ENCODE measurements at places on chromosomes 5 and 9.

GRCh38 chr5:93587597-93588351 is 4.8 kb downstream of the NR2F1 start:
- DNase-seq, result no peak

GRCh38 chr9:90927496-90927895 is 125.9 kb downstream of the SYK start:
- DNase-seq, result no peak

GRCh38 chr9:7665874-7666273 is 133.7 kb downstream of the DMAC1 start:
- DNase-seq, result no peak

DNA sequence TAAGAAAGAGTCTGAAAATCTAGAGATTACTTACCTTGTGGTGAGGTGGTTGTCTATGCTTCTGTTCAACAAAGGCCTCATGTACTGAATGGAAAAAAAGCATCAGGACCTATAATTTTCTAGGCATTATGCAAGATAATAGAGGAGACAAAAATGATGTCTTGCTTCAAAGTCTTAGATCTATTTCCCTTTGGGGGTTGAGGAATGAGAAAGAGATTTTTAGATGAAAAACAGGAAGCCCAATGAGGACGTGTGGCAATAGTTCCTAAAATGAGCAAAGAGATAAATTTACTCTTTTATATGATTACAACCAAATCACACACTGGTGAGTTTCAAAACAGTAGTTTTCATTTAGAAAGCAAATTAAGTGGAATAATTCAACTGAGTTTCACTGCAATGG is 99.5 kb downstream of the GHR start:
- DNase-seq, result no peak

DNA sequence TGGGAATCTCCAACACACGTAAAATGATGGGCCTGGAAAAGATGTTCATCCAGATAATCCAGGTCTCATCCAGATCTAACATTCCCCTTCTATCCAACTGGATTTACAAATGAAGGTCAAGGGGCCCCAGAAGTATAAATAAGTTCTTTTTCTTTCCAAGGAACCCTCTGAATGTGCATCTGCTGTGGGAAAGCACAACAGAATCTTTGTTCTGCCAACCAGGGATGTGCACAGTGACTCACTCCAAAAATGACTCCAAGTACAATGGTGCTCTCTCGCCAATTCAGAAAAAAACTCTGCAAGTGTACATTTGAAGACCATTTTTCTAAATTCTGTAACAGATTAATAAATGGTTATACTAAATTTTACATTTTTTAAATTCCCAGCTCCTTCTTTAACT is 12.4 kb downstream of the RAPGEF6 start:
- no peak for DNase-seq

DNA sequence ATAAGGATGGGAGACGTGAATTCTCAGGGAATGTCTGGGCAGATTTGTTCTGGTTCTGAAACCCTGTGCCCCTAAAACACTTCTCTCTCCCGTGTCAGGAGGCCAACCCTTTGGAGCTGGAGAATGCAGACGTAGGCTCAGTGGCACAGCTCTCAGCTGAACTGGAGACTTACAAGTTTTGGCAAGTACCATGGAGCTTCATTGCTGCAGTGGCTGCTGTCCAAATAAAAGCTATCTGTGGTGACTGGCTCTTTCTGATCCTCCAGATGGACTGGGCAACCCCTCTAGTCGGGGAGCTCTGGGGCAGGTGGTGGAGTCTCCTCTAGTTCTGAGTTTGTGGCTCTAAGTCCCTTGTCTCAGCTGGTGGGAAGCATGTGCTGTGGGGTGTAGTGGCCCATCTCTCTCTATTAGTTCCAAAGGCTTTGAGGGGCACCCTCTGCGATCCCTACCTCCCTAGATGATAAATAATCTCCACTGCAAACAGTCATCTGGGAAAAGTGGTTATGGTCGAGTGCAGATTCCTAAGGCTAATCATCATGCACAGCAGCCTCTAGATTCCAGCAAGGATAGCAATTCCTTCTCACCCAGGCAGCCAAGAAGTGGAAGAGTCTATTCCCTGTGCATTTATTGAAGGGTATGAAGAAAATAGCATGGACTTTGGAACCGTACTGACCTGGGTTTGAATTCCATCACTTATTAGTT is 204.2 kb upstream of the KLF4 start:
- no peak for DNase-seq

DNA sequence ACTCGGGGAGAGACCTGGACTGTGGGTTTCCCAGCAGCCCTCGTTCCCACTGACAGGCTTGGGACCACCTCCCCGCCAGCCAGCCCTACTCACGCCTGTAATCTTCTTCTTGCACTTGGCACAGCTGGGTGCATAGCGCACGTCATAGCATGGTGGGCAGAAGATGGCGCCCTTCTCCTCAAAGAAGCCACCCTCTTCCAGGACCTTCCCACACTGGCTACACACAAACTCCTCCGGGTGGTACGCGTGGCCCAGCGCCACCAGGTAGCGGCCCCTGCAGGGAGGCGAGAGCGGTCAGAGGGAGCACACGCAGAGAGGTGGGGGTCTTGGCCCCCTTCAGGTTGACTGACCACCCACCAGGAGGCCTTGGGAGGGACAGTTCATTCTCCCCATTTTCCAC is 9.4 kb downstream of the PDLIM7 start:
- no peak for DNase-seq

GRCh38 chr5:57231607-57232006 is 57.7 kb downstream of the GPBP1 start:
- DNase-seq, result no peak

DNA sequence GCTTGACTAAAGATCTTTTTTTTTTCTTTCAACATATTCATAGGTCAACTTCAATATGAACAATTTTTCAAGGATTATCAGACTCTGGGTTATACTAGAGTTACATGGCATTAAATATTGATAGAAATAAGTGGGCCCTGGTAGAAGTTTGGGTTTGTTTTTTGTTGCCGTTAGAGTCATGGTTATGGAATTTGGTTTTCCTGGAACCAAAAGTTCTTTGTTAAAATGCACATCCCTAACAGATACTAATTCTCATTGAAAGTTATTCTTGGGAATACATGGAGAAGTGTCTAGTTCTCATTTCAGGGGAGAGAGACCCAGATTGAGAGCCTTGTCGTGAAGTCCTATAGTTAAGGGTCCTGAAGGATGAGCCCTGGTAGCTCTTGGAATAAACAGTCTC is 124.9 kb downstream of the FGF1 start:
- no peak for DNase-seq

DNA sequence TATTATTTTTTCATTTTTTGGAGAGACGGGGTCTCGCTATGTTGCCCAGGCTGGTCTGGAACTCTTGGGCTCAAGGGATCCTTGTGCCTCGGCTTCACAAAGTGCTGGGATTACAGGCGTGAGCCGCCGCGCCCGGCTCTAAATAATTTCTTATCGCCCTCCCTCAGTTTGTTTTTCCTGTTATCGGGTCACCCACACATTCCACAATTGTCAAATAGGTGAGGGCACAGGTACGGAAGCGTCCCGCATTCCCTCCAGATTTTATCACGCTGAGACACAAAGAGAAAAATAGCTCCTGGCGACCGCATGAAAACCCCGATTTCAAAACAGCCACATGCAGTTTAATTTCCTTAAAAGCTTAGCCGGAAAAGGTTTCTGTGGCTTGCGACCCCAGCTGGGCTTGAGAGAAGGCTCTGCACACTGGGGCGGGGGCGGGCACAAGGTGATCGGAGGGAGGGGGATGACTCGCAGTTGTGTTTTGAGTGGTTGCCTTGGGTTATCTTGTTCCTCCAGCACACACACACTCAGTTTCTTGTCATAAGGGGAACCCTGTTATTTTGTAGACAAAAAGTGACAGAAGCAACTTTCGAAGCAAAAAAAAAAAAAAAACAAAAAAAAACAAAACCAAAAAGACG is 717 bp upstream of the IQGAP2 start:
- peak; percentile 83 for DNase-seq

GRCh38 chr5:78720997-78721396 is 72.4 kb upstream of the LHFPL2 start:
- no peak for DNase-seq

DNA sequence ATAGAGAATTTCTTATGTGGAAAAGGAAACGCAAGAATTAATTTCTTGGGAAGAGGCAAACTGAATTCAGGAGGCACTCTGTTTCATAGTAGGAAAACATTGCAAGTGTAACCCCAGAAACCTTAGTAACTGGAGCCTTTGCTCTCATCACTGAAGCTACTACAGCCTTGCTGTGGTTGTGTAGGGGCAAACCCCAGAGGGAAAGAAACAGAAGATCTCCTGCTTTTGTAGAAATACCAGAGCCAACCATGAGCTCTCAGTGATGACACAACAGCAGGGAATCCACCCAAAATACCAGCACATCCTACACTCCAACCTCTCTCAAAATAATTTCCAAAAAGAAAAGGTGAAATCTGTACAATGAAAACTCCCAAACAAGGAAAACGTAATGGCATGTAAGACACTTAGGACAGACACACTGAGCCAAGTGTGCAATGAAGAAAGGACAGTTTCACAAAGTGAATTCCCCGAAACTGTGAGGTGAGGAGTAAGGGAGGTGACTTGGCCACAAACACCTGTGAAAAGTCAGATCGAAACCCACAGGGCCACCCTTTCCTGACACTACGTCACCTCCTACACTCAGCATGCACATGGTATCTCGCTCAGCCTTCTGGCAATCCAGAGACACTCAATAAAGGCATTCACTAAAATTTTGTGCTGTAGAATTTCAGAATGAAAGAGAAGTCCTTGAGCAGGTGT is 8.5 kb upstream of the ACSL6 start:
- peak; percentile 75 for DNase-seq

DNA sequence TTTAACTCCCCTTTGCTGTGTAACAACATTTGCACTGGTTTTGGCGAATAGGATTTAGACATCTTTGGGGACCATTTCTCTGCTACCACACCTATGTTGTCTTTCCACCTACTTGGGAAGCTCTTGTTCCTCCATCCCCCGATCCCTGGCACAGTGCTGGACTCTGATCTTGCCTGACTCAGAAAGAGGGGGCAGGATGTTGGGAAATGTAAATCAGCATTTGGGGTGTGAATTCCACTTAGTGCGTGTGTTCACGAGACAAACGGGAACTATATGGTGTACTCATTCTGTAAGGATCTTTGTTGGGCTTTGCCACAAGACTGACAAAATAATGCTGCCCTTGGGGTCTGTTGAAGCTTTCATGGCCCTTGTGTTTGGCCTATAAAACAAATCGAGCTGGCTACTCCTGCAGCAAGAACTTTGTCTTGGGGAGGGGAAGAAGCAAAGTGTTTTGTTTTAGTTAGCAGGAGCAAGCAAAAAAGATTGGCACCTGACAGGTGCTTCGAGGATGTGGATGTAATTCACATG is 18.5 kb downstream of the TMEM268 start:
- no peak for DNase-seq

Data from activated CD8-positive, alpha-beta memory T cell treated with anti-CD3 and anti-CD28 coated beads, Interleukin-2, amount 50 U/mL, for 48 hours (primary cell).